ENCODE measurements at places on chromosomes 1 and 21.
A peak's percentile ranks its signal among the peaks of the same experiment; 100 is the strongest.

DNA sequence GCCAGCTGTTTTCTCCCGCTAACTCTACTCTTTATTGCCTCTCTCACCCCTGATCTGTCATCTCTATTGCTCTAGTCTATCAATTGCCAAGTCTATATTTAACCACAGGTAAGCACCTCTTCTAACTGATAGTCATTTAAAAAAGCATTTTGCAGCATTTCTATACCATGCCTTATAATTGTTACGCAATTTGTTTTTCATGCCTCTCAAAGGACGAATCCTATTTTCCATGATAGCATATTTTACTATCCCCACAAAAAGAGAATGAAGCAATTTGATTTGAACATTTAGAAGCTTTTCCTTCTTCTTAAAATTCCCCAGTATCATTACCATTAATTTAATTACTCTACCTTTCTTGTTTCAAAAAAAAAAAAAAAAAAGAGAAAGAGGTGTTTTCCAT, 432.8 kb upstream of the ZP4 start:
- no peak for DNase-seq

DNA sequence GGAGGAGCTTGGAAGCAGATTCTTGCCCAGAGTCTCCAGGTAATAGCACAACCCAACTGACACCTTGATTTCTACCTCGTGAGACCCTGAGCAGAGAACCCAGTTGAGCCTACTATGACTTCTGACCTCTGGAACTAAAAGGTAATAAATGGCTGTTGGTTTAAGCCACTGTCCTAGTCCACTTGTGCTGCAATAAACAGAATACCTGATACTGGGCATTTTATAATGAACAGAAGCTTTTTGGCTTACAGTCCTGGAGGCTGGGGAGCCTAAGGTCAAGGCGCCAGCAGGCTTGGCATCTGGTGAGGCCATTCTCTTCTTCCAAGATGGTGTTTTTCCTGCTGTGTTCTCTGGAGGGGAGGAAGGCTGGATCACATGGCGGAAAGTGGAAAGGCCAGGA, 39.9 kb upstream of the TP53BP2 start:
- no peak for DNase-seq

- DNase-seq, result no peak
Observed at GRCh38 chr1:99529002-99529401, 116.9 kb upstream of the PALMD start.

DNA sequence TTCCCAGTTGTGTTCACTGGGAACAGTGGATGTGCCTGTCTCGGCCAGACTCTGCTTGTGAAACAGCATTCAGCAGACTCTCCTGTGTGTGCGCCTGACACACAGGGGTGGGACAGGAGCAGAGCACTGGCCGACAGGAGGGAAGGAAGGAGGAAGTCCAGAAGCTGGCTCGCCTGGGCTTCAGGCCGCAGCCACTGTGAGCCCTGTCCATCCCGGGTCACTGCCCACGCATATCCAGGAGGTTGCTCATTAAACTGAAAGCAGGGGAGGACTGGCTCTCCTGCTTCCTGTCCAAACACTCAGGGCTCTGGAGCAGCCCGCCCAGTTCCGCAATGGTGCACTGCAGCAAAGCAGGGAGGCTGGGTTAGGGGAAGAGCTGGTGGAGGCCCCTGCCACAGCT, 218.7 kb upstream of the VAMP3 start:
- peak; percentile 46 for DNase-seq

- DNase-seq, result peak; percentile 74
Observed at GRCh38 chr1:38818175-38818976, 41.2 kb downstream of the RRAGC start.

GRCh38 chr21:44883250-44883649, 9.8 kb upstream of the PTTG1IP start:
- no peak for DNase-seq

DNA sequence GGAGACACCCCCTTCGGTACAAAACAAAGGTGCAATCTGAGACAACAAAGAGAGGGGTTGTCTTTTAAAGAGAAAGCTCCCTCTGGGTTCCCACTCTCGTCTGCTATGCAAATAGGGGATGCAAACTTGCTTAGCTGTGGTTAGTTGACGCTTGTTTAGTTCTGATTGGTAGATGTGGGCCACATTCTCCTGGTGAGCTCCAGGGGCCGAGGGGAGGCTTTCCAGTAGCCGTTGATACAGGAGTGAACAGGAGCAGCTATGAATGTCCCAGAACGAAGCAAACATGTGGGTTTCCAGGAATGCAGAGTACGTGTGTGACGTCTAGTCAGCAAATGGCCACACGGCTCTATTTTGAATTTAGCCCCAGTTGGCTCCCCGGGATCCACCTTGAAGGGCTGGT, 14.7 kb downstream of the TFF2 start:
- DNase-seq, result no peak

GRCh38 chr1:111576547-111576946, 43.0 kb upstream of the RAP1A start:
- no peak for DNase-seq

GRCh38 chr1:8026976-8027747, 1.1 kb upstream of the ERRFI1 start:
- peak; percentile 33 for DNase-seq

- no peak for DNase-seq
Observed at GRCh38 chr1:37032660-37033354, 1.5 kb downstream of the GRIK3 start.

- DNase-seq, result no peak
Observed at GRCh38 chr1:46714976-46715375, 3.9 kb downstream of the EFCAB14 start.
